ENCODE measurements at places on chromosomes 3 and 15.

DNA sequence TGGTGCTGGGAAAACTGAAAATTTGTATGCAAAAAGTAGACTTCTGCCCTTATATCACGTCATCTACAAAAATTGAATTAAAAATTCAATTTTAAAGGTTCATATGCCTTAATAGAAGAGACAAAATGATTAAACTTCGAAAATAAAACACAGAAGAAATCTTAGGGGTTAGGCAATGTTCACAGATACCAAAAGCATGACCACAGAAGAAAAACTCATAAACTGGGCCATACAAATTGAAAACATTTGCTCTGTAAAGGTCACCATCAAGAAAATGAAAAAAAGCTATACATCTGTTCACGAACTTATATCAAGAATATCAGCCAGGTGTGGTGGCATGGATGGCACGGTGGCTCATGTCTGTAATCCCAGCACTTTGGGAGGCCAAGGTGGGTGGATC lies 245.1 kb downstream of the PCCB start:
- DNase-seq = no peak

GRCh38 chr3:141058996-141059395 lies 7.8 kb downstream of the SPSB4 start:
- DNase-seq = no peak

GRCh38 chr15:47473832-47474231 lies 243.5 kb upstream of the SEMA6D start:
- DNase-seq = no peak

GRCh38 chr3:29515451-29515850 lies 234.6 kb downstream of the RBMS3 start:
- DNase-seq = peak; percentile 5

- peak; percentile 33 for DNase-seq
Measured at GRCh38 chr15:42111924-42112323, 17.6 kb upstream of the PLA2G4D start.

DNA sequence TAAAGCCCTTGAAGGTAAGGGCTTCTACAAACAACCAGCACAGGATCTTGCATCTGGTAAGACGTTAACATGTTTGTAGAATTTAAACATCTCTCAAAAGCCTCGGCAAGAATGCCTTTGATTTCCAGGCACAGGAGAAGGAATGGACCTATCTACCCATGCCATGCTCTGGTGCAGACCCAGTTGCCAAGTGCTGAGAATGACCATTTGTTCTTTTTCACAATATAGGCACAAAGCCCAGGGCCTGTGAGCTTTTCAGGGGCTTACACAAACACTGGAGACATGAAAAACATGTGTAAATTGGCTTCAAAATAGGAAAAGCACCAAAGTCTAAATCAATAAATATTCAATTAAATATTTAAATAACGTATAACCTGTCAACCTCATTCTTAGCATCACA lies 266.9 kb upstream of the TTC14 start:
- DNase-seq = no peak

GRCh38 chr3:106482451-106482850 lies 613.6 kb upstream of the CBLB start:
- no peak for DNase-seq

GRCh38 chr15:91357011-91357410 lies 257.0 kb downstream of the SV2B start:
- DNase-seq = no peak

GRCh38 chr3:179560791-179561190 lies 1.9 kb upstream of the ACTL6A start:
- DNase-seq = no peak

DNA sequence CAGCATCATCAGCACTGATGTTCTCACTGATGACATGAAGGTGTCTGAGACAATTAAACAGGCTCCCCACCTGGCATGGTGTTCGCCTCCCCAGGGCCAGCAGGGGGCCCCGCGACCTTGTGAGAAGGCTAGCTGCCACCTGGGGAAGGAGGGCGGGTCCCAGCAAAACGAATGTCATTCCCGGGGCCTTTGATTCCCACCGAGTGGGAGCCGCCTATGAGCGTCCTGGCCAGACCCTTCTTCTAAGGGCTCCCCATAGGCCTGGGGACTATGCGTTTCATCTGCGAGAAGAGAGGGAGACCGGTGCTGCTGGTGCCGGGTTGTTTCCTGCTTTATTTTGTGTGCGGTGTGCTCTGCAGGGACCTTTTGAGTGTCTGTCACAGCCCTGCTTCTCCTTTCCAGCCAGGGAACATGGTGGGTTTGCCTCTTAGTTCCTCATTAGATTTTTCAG lies 20.5 kb upstream of the MINDY4B start:
- peak; percentile 65 for DNase-seq

GRCh38 chr3:65776494-65776893 lies 262.2 kb downstream of the MAGI1 start:
- DNase-seq = no peak

DNA sequence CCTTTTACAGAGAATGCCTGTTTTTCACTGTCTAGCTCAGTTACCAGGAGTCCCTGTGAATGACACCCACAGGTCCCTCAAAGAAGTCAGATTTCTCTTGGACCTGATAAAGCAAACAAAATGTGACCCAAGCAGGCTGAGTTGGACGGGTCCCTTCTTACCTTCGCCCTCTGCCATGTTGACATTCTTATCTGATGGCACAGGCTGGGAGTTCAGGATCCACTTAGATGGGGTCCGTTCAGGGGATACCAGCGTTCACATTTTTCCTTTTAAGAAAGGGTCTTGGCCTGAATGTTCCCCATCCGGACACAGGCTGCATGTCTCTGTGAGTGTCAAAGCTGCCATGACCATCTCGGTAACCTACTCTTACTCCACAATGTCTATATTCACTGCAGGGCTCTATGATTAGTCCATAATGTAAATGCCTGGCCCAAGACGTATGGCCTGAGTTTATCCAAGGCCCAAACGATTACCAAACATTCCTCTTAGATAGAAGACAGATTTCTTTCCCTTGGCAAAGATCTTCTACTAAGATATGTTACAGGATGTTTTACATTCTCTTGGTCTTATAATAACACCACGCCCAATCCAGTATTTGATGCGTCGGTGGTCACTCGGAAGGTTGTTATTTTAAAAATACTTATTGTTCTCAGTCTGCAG lies 179.1 kb downstream of the THSD4 start:
- no peak for DNase-seq

DNA sequence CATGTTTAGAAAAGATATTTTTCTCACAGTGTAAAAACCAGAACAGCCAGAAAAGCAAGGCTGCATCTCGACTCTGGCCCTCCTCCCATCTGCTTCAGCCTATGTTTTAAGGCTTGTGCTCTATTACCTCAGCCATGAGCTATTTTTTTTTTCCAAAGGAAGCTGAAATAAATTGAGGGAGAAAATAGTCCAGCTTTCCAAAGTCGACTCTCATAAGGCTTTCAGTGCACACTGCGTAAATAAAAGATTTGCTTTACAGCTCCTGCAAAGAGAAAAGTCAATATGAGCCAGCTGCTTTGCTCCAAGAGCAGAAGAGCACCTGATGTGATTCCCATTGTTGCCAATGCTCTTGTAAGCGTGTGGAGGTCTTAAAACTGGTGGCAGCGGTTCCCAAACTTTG lies 26.7 kb downstream of the SCG3 start:
- no peak for DNase-seq
